Stimulated activated CD4-positive, alpha-beta T cell treated with anti-CD3 and anti-CD28 coated beads, Interleukin-15, amount 100 ng/mL, for 1 hour (primary cell): ENCODE measurements at places on chromosomes 7 and 10.

DNA sequence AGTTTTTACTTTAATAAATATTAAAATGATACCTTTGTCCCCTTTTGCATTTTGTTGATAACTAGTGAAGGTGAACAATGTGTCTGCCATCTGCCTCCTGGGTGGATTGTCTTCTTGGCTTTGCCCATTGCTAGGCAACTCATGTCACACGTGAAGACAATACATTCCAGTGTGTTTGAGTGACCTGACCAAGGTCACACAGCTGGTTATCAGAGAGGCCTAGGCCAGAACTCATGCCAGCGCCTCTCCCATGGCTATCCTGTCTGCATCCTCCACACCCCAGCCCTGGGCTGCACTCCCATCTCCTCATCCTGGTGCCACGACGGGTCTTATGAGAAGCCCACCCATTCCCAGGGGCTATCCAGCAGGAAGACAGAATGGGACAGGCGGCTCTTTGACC is 108.7 kb downstream of the PLCE1 start:
- DNase-seq: no peak

GRCh38 chr7:106110885-106111654 is 1.0 kb downstream of the SYPL1 start:
- DNase-seq: no peak

- DNase-seq: no peak
These were observed 456.2 kb downstream of the REEP3 start for GRCh38 chr10:63977329-63977923.

DNA sequence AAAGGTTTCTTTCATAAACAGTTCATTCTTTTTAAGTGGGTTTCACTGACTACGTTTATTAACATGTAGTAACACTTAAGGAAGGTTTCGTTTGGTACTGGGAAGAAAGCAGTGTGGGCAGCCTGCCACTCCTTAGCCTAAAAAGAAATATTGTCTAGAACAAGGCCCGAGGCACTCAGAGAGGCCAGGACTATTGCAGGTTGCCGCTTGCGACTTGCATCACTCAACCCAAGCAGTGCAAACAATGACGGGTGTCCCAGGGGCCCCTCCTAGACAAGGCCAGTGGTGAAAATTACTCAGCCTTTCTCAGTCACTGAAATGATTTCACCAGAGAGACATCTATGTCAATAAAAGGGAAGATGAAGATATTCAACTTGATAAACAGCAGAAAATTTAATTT is 243.9 kb downstream of the SNX13 start:
- DNase-seq: no peak
